ENCODE measurements at places on chromosomes 6 and 20.

GRCh38 chr6:17448165-17448564 is 54.8 kb downstream of the CAP2 start:
- DNase-seq = no peak

- DNase-seq = no peak
Observed at GRCh38 chr6:103193413-103193812, 1666.3 kb downstream of the HACE1 start.

- no peak for DNase-seq
Observed at GRCh38 chr6:16505711-16506357, 255.4 kb downstream of the ATXN1 start.

DNA sequence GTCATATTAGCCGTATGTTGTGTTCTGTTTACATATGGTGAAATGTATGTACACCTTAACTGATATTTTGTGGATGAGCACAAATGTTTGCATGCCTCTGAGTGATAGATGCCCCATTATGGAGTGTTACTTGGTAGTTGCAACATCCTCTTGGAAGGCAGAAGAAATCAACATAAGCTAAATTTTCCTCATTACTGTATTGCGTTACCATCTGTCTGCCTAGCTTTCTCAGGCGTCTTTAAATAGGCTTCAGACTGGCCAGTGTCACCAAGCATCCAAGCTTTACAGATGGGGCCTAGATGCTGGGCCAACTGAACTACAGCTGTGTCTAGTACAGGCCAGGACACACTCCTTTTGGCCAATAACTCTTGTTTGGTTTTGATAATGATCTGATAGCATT is 250.6 kb downstream of the SAMD5 start:
- no peak for DNase-seq

DNA sequence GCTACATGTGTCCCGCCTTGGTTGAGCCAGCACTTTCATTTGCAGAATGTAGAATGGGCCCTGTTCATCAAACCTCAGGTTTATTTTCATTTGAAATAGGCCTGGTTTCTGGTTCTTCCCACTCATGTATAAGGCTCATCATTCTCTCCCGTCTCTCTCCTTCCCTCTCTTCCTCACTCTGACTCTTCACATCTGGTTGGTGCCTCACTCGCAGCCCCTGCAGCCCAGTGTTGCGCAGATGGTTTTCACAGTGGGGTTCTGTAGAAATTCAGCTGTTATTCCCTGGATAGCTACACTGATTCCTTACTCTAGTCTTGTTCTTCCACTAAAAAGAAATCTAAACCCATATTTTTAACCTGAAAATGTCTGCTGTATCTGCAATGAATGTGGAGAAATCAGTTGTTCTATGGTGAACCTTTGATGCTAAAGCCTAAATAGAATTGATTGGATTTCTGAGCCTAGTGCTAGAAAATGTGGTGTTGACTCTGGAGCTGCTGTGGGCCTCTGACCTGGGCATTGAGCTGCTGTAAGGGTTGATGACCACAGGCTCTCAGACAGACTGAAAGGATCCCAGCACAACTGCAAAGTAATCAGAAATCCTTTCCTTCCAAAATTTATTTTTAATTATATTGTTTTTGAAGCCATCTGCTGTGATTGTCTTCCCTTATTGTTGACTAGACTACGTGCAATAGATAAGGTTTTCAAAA is 150.3 kb downstream of the TMEM242 start:
- DNase-seq = no peak

DNA sequence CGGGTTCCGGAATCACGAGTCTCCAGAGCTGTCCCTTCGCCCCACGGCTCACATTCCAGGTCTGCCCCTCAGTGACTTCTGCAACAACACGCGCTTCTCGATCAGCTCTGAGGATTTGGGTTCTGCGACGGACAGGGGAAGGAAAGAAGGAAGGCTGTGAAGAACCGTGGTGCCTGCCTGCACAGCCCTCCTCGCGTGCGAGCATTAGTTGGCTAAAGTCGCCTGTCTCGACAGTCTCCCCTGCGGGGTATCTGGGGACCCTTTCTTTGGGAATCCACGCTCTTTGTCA is 23.1 kb downstream of the VPS52 start:
- peak; percentile 85 for DNase-seq

GRCh38 chr20:43914311-43915210 is at the start of gene TOX2:
TOX2 (plus strand) TSS chr20:43914852; CDS start chr20:43914892, 40 bp downstream.
- DNase-seq = peak; percentile 33

- DNase-seq = no peak
Observed at GRCh38 chr6:87808005-87808757, 106.1 kb upstream of the AKIRIN2 start.

GRCh38 chr20:32248043-32248442 is 29.4 kb upstream of the KIF3B start:
- no peak for DNase-seq

- no peak for DNase-seq
Observed at GRCh38 chr6:11322252-11322885, 89.9 kb upstream of the NEDD9 start.

- peak; percentile 60 for DNase-seq
Observed at GRCh38 chr6:152532556-152533422, 104.4 kb downstream of the SYNE1 start.

DNA sequence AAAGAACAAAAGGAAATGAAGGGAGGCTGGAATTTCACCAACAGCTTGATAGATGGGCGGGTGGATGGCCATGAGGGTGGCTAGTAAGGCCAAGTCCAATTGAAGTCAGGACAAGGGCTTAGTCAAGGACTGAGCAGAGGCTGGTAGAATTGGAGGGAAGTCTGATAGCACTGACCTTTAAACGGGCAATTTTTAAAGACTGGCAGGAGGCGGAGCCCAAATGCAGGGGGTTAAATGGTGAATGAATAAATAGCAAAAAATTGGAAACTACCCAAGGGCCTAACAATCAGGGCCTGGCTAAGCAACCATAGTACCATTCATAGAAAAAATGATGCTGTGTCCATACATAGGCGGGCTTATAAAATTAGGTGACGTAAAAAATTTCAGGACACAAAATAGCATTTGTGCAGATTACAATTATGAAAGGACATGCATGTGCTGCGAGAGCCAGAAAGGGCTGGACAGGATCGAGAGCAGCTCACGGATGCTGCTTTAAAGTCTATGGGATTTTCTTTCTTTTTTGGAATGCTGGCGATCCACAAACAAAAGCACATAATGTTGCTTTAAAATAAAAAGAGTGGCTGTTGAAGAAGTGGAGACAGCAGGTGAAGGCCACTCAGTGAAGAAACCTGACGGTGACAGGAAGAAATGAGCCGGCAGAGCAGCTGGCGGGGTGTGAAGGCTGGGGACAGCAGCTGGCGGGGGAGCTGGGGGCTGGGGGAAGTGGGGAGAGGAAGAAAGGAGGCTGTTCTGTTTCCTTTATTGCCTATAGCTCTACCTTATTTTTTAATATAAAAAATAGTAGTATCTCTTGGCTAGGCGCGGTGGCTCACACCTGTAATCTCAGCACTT is 42.8 kb upstream of the TAF8 start:
- no peak for DNase-seq

GRCh38 chr6:138271451-138271850 is 53.2 kb upstream of the PBOV1 start:
- DNase-seq = no peak

DNA sequence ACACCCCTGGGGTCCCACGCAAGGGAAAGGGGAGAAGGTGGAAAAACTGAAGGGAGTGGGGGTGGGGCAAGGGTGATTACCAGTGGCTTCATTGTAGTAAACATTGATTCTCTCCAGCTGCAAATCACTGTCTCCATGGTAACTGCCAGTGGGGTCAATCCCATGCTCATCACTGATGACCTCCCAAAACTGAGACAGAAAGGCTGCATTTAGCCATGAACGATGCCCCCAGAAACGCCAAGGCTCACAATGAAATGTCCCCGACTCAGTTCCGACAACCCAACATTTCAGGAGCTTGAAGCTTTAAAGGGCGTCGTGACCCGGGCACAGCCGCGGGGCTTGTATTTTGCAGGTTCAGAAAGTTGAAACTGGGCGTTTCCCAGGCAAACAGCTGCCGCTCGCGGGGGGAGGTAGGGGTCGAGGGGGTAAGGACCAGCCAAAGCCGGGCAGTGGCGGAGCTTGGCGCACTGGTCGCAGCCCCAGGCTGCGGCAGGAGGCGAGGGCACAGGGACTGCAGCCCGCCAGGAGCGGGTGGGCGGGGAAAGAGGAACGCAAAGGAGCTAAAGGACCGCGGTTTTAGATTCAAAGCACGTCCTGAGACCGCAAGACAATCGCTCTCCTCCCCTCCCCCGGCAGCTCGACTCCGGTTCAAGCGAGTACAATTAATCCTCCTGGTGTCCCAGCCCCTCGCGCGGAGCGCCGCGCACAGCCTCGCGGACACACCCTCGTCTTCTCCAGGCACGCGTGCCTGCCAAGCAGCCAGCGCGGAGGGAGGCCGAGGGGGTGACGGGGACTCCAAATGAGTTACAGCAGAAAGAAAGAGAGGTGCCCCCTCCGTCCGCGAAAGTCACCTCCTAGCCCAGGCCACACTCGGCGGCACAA is 731 bp downstream of the TUBB2B start:
- peak; percentile 74 for DNase-seq

- DNase-seq = no peak
Observed at GRCh38 chr6:71028877-71029252, 72.0 kb upstream of the B3GAT2 start.

GRCh38 chr6:97306544-97307320 is 23.7 kb upstream of the MMS22L start:
- DNase-seq = no peak

GRCh38 chr20:3749689-3750531 is 17.4 kb downstream of the HSPA12B start:
- peak; percentile 89 for DNase-seq

DNA sequence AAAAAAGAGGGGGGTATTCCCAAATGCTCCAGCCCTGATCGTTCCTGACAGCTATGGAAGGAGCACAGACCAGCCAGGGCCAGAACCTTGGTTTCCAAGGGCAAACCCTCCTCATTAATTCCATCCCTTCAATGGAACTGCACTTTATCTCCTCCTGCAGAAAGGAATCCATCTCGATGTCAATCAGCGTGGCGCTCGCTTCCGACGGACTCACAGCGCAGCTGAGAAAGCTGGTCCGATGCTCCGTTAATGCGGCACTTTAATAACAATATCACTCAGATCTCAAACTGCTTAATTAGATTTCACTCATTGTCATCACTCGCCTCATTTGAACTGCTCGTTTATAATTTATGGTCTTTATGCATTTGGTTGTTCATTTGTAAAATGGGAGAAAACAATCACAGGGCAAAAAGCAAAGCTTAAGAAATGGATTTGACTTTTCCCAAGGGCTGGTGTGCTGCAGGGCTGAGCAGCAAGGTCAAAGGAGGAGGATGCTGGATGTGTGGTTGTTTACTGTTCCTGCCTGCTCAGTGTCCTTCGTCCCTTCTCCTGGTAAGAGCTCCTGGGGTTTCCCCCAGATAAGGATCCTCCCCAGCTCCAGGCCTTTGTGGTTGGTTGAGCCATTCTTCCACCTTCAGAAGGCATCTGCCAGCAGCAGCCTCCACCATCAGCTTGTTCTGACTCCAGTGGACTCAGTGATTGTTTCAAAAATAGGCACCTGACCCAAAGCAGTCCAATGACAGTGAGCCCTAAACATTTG is 152.7 kb downstream of the ANKRD60 start:
- DNase-seq = no peak

DNA sequence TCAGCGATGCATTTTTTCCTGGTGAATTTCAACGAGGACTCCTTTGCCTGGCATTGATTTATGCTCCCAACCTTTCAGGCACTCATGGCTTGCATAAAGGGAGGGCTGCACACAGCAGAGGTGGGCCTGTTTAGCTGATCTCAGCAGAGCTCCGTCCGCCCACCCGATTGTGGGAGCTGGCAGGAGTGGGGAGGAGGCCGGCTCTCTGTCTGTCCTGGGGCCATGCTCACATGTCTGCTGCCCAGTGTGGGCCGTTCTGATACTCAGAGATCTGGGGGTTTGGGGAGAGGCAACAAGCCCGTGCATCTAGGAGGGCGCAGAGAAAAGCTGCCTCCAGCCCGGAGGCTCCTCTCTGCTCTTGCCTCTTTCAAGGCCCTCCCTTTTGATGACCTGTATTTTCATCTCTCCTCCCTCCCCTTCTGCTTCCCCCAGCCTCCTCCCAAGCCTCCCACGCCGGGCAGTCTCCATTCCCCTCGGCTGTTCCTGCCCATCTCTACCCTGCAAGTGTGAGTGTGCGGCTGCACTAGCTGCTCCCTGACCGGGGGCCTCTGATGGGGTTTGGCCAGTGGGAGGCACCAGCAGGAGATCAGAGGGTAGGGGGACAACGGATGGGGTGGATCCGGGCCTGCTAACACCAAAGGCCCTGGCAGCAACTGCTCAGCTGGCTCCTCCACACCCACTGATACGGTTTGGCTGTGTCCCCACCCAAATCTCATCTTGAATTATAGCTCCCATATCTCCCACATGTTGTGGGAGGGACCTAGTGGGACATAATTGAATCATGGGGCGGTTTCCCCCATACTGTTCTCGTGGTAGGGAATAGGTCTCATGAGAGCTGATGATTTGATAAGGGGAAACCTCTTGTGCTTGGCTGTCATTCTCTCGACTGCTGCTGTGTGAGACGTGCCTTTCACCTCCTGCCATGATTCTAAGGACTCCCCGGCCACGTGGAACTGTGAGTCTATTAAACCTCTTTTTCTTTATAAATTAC is 39.6 kb upstream of the MLN start:
- no peak for DNase-seq

- no peak for DNase-seq
Observed at GRCh38 chr6:6332811-6333244, 12.4 kb upstream of the F13A1 start.

DNA sequence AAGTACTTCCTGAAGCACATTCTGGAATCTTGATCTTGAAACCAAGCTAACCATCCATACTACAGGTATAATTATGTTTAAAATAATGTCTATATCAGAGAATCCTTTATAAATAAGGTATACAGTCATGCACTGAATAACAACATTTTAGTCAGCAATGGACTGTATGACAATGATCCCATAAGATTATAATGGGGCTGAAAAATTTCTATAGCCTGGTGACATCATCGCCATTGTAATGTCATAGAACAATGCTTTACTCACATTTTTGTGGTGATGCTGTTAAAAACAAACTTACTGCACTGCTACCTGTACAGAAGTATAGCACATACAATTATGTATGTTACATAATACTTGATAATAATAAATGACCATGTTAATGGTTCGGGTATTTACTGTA is 31.8 kb downstream of the RNF146 start:
- no peak for DNase-seq

DNA sequence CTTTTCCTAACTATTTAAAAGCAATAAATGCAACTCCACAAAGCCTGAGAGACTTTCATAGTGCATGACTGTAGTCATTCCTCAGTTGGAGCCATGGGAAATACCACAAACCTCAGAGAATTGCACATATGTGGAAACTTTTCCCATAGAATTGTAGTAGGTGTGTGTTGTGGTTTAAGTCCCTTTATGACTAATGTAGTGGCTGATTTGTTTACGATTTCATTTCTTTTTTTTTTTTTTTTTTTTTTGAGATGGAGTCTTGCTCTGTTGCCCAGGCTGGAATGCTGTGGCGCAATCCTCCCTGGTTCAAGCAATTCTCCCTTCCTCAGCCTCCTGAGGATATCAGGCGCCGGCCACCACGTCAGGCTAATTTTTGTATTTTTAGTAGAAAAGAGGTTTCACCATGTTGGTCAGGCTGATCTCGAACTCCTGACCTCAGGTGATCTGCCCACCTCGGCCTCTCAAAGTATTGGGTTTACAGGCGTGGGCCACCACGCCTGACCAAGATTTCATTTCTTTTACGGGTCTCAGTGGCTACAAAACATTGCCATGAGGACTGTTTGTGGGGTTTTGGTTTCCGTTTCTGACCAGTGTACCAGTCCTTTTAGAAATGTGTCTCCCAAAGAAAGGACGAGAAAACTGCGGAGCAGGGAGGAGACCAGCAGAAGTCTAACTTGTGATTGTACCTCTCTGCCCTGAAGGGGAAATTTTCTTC is 212.1 kb upstream of the MARCKS start:
- peak; percentile 29 for DNase-seq

GRCh38 chr20:38434770-38435554 is at the start of gene SNHG17:
SNHG17 (minus strand) TSS chr20:38435328.
- DNase-seq = peak; percentile 98

Measured in DMS53 (cell line).